ENCODE measurements at places on chromosomes 13 and 19.

- DNase-seq: no peak
Observed at GRCh38 chr13:93017493-93018112, 209.0 kb upstream of the GPC6 start.

DNA sequence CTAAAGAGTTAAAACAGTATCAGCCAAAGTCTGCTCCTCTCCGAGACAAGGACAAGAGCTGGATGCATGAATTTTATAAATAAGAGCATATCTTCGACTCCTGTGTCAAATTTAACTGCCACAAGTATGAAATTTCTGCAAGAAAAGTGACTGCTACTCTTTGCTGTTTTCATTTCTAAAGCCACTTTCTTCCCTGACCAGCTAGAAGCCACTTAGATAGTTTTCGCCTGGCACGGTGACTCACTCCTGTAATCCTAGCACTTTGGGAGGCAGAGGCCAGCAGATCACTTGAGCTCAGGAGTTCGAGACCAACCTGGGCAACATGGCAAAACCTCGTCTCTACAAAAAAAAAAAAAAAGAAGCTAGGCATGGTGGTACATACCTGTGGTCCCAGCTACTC, 61.3 kb downstream of the ENOX1 start:
- no peak for DNase-seq

DNA sequence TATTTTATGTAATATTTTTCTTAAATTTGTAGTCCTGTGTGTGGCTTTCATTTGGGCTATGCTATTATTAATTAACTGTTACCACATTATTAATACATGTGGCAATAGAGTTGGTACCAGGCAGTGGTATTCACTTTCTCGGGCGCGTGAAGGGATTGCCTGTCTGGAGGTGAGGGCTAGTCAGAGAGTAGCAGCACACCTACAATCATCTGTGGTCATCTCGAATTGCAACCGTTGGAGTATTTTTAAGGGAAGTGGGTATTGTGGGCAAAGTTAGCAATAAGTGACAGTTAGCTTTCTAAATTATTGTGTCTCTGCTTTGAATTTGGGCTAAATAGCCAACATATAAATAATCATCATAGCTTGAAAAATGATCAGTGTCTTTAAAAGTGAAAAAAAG, 20.0 kb upstream of the GPR18 start:
- no peak for DNase-seq

GRCh38 chr19:48724796-48725753, 5.5 kb upstream of the MAMSTR start:
- DNase-seq: peak; percentile 37

- DNase-seq: no peak
Observed at GRCh38 chr13:47903836-47904235, 97.2 kb downstream of the SUCLA2 start.

DNA sequence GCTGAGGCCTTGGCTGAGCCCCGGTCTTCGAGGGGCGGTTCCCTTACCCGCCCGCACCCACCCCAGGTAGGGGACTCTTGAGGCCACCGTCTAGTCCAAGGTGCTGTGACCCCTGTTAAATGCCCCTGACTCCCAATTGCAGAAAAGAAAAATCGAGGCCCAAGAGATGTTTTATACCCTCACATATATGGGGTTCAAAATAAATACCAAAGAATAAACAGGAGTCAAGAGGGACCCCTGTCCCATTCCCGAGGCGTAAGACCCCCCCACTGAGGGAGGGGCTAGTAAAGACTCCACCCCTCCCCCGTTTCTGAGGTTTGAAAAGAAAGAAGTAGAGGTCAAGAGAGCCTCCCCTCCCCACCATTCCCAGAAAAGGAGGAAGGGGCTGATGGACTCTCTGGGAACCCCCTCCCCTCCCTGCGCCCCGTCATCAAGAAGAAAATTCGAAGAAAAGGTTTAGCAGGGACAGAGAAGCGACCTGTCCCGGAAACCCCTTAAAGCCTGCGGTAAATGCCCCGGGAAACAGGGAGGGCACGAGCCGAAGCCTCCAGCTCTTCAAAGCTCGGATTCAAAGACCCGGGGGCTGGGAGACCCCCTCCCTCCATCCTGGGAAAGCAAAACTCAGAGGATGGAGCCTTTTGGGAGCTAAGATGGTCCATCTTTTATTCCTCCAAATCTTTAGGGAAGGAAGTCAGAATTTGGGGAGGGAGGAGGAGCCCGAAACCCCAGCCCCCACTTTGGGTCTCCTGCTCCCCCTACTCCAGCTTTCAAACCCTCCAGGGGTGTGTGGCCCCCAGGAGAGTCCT, 755 bp upstream of the RAB3A start:
- DNase-seq: peak; percentile 79

DNA sequence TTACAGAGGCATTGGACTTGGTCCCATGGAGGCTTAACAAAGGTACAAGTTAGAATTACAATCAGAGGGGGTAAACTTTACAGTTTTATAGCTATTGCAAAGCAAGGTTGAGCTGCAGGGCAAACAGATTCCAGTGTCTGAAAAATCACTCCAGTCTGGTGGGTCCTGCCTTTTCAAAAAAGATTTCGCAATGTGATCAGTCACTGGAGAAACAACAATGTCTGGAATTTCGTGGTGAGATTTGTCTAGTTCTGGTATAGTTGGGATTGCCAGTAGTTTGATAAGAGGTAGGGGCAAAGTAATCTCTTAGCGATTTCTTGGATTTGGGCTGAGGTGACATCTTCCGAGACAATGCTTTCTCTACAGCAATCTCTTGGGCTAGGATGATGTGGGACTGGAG, 1198.2 kb upstream of the PCDH9 start:
- DNase-seq: no peak

DNA sequence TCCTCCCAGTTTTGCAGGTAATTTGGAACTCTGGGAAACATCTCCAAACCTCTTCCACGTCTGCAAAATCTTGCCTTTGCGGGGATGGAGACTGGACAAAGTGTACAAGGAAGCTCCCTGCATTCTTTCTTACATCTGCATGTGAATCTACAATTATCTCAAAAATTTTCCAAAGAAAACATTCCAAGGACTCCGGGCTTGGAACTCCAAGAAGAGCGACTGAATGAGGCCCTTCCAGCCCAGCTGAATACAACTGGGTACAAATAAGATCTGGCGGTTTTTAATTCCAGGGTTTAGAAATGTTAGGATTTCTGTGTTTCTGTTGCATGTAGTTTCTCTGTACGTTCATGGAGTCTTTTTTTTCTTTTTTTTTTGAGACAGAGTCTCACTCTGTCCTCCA, 28.5 kb downstream of the EXOC3L2 start:
- DNase-seq: no peak

- no peak for DNase-seq
Observed at GRCh38 chr19:22261596-22261995, 24.6 kb upstream of the ZNF729 start.

DNA sequence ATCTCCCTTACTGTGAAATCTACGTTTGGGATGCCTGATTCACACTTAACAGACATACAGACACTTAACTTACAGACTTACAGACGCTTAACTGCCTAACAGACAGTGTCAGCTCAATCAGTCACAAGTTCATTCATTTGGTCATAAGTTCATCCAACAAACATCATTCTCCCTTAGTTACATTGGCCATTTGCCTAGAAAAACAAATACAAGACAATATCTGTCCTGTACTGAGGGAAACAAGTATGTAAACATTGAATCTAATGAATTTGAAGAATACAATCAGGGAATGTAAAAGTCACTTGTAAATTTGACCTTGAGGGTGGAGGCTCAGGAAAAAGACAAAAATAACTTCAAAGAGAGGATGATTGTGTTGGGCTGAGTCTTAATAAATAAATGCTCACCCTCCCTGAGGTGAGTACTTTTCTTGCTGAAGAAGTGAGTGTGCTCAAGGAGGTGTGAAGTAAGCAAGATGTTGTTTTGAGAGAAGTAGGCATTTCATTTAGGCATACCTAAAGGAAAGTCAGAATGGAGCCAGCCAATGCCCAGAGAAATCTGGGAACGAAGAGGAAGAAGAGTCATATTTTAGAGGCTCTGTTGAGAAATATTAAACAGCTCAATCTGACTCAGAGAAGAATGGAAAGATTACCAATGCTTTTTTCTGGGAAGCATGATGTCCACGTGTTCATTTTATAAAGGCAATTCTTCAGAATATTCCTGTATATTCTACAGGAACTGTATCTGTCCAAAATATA, 958.4 kb upstream of the SLC10A2 start:
- no peak for DNase-seq

GRCh38 chr13:46844431-46844830, 47.5 kb upstream of the ESD start:
- no peak for DNase-seq

- DNase-seq: no peak
Observed at GRCh38 chr13:49218493-49219051, 1.6 kb upstream of the MLNR start.

- DNase-seq: no peak
Observed at GRCh38 chr19:28577233-28577632, 635.7 kb downstream of the UQCRFS1 start.

DNA sequence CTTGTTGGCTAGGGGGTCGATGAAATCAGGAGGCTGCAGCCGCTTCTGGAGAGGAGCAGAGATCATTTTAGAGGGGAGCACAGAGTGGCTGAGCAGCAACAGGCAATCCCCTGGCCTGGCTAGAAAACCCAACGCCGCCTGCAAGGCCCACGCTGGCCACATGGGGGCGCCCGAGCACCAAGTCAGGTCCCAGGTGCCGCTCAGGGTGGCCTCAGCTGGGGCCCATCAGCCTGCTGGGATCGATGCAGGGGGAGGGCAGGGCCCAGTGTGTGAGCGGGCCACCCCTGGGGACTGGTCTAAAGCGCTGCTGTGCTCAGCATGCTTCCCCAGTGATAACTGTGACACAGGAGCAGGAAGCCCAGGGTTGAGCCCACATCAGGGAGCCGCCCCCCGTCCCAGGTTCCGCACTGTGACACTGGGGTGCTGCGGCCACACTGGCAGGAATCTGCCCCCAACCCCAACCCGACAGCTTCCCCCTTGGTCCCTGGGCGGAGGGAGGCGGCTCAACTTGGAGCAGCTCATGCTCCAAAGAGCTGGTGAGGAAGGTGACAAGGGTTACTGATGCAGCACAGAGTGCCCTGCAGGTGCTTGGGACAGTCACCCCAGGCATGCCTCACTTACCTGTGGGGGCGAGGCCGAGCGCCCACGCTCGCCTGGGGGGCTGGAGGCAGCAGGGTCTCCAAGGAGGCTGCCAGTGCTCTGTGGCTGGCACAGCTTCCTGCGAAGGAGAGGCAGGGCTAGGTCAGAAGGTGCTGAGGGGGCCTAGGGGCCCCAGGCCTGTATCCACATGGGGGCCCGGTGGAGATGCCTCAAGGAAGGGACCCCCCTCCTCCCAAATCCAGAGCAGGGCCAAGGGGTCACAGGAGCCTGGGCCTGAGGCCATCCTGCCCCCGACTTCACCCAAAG, 13.3 kb upstream of the ISYNA1 start:
- no peak for DNase-seq

DNA sequence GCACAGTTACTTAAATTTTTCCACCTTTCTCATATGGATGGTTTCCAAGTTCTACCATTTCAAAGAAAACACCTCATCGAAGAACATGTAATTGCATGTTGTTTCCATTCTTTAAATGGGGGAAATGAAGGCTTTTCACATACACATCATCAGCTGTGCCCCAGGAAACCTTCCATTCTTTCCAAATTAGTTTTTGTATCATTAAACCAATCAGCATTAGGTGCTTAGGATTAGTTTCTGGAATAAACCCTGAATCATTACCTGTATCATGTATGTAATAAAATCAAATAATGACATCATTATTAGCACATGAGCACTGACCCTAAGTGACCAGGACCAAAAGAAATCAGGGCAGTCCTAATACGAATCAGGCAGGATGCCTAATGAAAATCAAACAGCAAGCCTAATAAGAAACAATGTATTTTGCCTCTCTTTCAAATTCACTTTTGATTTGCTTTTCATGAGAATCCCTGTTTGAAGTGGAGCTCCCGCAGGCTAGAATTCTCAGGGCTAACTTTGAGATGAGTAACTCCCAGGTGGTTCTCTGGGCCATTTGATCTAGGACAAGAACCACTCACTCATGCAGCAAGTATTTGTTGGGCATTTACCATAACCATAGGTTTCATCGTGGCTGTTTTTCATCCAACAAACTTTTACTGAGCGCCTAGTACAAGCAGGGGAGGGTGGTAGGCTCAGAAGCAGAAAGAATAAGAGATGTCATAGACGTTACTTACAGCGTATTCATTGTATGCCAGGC, 89.2 kb downstream of the MZT1 start:
- DNase-seq: no peak

DNA sequence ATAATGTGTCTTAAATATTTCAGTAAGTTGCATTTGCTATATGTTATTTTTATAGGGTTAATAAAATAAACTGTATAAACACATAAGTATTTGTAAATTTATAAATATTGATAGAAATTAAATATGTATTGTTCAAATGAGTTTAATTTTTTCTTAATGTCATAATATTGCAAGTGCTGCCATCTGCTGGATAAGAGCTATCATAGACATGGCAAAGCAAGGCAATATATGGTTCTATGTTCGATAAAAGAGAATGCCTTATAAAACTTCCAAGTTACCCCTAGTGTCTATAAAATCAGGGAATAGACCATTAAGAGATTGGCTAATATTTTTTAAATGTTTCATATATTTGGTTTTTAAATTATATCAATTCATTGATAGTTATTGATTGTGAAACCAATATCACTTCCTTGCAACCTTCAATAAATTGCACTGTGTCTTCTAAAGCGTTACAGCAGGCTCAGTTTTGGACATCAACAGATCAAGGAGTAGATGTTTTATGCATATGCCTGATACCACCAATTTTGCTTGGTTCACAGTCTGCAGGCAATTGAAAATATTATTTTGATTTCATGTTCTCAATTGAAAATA, 29.0 kb upstream of the SLITRK6 start:
- no peak for DNase-seq

GRCh38 chr13:111202745-111203144, 87.6 kb downstream of the ARHGEF7 start:
- DNase-seq: no peak

DNA sequence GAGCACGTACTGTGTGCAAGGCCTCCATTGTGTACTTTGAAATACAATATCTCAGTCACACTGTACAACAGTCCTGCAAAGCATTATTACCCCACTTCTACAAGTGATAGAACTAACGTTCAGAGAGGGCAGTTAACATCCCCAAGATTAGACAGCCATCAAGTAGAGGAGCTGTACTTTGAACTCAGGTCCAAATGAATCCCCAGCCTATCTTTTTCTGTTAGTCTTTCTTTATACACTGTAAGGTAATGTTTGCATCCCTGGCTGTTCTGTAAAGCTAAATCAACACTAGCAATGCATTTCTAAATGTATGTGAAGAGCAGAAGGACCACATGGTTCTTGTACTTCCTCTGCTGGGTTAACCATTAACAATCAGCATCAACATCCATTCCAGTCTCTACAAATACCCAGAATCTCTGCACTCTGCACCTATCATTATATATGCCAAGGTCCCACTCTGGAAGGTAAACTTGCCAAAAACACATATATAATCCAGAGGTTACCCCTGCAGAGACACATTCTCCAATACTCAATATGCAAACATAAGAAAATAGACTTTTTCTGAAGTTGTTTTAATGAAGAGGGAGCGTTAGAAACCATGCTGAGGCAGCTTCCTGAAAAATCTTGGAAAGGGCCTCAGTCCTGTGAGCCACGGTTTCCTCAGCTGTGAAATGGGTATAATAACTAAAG, 182.3 kb downstream of the MZT1 start:
- no peak for DNase-seq

All from NCI-H1930 (cell line).